ENCODE measurements at places on chromosomes 1 and 21.

GRCh38 chr1:180166436-180166800, 11.7 kb downstream of the QSOX1 start:
- no peak for DNase-seq

DNA sequence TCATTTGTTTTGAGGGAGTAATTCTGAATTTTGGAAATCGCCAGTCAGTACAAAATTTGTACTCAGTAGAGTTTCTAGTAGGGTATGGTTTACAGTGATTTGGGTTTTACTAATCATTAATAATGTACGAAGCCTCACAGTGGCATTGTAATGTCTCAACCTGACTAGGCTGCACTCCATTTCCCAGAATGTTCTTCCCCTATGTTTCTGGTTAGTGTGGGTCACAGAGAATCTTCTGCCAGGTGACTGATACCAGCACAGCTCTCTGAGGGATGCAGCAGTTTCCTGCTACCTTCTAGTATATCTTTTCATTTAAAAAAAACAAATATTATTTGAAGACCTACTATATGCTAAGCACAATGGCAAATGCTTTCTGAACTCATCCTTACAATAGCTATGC, 112.9 kb downstream of the PTPN14 start:
- DNase-seq: no peak

- DNase-seq: no peak
Measured at GRCh38 chr1:5272325-5272724, 617.9 kb downstream of the AJAP1 start.

DNA sequence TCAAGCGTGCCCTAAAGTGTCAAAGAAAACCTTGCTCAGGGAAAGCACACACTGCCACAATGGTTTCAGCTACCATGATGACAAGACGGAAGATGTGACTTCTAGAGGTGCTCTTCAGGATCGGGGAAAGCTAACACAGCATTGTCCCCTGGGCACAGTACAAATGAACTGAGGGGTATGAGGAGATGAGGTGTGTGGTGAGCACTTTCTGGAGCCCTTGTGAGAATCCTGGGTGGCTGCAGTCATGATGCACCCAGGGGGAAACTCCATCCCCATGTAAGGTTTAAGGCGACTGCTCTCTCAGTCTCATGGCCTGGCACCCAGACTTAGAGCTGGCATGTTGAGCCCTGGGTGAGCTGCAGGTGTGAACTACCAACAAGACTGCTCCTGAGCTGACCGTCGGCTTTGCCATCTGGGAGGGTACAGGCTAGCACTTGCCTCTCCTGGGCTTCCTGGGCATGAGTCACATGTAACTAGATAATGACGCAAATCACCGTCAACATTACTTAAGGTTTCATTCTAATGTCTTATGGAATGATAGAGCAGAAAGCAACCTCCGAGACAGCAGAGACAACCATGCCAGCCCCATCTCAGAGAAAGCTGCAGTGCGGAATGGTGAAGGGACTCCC, 144.6 kb downstream of the CLIC6 start:
- DNase-seq: no peak

DNA sequence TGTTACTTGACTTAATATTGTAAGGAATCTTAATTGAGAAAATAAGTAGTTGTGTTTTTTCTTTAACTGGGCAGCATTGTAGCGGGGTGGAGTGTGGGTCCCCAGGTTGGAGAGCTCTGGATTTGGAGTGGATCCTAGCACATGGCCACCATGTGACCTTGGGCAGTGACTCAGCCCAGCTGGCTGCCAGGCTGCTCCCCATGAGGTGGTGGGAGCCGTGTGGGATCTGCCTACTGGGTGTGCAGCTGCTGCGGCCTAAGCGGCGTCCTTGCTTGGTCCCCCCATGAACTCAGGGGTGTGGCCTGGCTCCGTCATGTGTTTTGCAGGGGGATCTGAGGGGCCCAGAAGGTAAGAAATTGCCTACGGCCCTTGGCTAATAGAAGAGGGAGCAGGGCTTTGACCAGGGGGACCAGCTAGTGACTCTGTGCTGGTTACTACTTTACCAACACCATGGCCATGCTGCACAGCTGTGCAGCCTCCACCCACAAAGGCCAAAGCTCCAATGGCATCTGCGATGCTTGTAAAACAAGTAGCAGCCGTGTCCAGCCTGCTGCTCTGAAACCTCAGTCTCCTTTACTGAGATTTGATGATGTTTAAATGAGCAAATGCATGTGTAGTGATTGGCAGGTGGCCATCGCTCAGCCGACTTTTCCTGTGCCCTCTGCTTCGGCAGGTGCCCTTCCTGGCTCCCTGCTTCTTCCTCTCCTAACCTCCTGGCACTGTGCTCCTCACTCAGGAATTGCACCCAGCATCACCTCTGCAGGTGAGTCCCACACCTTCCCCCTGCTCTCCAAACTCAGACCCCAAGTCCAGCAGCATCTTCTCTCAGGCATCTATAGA, 68.3 kb downstream of the ADARB1 start:
- no peak for DNase-seq

- DNase-seq: no peak
Measured at GRCh38 chr1:167821356-167821685, 92.6 kb downstream of the ADCY10 start.

- DNase-seq: no peak
Measured at GRCh38 chr1:8283058-8283884, 34.6 kb upstream of the SLC45A1 start.

- DNase-seq: peak; percentile 41
Measured at GRCh38 chr1:110412576-110412975, 5.1 kb upstream of the LAMTOR5 start.

DNA sequence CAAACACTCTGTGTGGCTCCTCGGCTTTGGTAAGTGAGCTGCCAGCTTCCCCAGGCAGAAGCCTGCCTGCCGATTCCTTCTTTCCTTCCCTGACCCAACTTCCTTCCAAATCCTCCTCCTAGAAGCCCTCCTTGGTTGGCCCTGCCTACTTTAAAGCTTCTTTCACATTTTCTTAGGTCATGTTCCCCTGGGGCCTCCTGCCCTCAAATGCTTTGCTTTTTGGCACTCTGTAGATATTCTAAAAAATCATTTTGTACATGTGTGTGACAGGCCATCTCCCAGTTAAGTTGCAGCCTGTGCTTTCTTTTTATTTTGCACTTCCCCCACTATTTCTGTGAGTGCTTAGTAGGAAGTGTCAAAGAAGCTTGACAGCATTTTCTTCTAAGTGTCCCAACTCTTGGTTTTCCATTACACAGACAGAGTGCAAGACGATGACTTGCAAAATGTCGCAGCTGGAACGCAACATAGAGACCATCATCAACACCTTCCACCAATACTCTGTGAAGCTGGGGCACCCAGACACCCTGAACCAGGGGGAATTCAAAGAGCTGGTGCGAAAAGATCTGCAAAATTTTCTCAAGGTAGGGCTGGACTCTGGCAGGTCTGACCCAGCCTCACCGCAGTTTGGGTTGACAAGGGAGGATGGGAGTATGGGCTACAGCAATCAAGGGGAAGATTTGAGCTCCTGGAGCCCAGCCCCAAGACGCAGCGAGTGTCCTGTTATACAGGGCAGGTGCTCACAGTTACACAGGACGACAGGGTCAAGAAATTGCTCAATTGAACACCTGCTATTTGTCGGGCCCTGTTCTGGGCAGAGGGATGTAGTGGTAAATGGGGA, at the start of gene S100A9:
Gene S100A9 (plus strand): TSS at position 2 of the 838 bp plus-strand sequence. CDS start 430 bp downstream, at position 432.
- no peak for DNase-seq

DNA sequence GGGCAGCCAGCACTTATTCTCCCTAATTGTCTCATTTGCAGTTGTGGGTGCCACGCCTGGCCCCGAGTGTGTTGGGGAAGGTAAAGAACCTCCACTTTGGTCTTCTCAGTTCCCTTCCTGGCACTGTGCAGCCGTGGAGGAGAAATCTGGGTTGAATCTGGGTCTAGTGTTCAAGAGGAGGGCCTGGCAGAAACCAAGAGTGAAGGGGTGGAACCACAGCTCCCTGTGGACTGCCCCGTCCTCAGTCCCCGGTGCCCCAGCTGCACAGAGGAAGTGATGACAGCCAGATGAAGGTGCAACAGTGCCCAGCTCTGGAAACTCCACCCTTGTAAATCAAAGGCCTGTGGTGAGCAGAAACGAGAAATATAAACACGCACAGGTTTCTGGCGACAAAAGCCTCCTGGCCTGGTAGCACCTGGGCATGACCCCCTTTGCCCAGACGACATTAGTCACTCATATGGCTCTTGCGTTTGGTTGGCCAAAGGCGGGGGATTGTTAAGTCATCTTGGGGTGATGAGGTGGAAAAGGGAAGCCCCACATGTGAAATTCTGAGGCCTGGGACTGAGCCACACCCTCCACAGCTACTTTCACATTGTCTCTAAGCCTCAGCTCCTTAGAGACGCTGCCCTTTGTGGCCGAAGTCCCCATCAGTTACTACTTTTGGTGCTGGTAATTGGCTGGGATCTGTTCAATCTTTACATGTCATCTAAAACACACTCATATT, 4.2 kb upstream of the ECE1 start:
- peak; percentile 57 for DNase-seq

GRCh38 chr1:62241371-62242131, 46.9 kb downstream of the L1TD1 start:
- no peak for DNase-seq

DNA sequence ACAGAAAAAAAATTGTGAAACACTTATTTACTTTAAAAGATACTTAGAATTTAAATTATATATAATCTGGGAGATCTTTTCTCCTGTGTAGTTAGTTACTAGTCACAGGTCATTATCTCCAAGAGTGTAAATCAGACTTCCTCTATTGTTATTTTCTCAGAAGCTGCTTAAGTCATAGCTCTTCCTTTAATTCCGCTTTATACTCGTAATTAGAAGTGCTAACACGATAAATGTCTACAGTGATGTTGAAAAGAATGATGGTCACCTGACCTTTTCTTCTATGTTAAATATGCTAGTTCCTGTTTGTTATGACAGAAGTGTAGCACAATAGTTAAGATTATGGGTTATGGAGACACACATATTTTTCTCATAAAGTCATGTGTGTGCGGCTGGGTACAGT, 123.6 kb downstream of the TGFB2 start:
- no peak for DNase-seq

GRCh38 chr21:31145274-31145673, 107.0 kb upstream of the KRTAP19-8 start:
- no peak for DNase-seq

- DNase-seq: no peak
Measured at GRCh38 chr21:37767984-37768383, 148.3 kb downstream of the KCNJ6 start.

DNA sequence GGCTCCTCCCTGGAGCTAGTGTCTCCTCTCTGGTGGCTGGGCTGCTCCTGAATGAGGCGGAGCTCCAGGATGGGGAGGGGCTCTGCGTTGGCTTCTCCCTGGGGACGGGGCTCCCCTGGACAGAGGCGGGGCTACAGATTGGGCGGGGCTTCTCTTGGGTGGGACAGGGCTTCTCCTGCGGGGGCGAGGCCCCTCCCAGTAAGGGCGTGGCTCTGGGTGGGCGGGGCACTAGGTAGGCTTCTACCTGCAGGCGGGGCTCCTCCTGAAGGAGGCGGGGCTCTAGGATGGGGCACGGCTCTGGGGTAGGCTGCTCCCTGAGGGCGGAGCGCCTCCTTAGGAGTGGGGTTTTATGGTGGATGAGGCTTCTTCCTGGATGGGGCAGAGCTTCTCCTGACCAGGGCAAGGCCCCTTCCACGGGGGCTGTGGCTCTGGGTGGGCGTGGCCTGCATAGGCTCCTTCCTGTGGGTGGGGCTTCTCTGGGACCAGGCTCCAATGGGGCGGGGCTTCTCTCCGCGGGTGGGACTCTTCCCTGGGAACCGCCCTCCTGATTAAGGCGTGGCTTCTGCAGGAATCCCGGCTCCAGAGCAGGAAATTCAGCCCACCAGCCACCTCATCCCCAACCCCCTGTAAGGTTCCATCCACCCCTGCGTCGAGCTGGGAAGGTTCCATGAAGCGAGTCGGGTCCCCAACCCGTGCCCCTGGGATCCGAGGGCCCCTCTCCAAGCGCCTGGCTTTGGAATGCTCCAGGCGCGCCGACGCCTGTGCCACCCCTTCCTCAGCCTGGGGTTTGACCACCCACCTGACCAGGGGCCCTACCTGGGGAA, 22.7 kb upstream of the ARF1 start:
- DNase-seq: no peak

- no peak for DNase-seq
Measured at GRCh38 chr1:208054485-208054884, 143.6 kb upstream of the CD34 start.

- DNase-seq: no peak
Measured at GRCh38 chr1:34529935-34530859, 224.7 kb upstream of the GJB5 start.

DNA sequence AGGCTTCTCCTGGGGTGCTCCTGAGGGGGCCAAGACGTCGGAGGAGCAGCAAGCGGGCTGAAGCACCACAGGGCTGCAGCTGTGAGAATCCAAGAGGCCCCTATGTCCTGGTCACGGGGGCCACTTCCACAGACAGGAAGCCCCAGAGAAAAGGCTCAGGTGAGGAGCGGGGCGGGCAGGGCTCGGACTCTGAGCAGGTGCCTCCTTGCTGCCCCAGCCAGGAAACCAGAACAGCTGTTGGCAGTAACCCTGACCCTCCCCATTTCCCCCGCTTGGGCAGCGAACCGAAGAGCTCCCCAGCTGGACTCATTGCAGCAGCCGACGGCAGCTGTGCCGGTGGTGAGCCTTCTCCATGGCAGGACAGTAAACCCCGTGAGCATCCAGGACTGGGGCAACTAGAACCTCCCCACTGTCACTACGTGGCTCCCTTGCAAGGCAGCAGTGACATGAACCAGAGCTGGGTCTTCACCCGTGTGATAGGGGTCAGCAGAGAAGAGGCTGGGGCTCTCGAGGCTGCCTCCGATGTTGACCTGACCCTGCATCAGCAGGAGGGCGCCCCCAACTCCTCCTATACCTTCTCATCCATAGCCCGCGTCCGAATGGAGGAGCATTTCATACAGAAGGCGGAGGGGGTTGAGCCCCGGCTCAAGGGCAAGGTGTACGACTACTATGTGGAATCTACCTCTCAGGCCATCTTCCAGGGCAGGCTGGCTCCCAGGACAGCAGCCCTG, 625 bp downstream of the KLHDC7A start:
- no peak for DNase-seq

- no peak for DNase-seq
Measured at GRCh38 chr1:220803401-220804201, 16.9 kb downstream of the MTARC1 start.

DNA sequence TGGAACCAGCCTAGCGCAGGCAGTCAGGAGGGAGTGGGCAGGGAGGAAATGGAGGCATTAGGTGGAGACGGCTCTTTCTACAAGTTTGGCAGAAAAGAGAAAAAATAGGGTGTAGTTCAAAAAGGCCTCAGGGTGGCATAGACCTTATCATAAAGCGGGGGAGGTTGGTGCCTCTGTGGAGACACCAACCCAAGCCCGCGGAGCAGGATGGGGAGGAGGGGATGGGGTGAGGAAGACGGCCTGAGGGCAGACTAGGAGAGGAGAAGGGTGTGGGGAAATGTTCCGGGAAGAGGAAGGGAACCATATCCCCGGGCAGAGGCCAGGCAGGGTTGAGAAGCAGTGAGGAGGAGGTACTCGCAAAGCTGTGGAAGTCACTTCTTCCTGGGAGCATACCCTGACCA, 17.4 kb upstream of the SHE start:
- DNase-seq: no peak

DNA sequence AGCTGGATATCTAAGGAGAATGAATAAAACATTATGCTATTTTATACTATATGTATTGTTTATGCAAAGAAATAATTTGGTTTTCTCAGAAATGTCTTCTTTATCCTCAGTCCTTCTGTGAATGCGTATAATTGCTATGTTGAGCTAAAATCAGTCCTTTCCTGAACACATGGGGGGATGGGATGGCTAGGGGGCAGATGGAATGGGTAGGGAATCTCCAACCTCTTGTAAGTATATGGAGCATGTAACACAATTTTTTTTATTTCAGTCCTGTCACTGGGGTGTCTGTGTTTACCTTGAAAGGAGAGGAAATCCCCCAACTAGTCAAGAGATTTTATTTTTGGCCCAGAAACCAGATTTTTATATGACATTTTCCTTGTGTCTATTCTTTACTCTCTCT, 291.8 kb downstream of the NFIA start:
- DNase-seq: no peak
